Femur (tissue), 1 donor: ENCODE measurements at places on chromosomes 5 and 9.

- no peak for DNase-seq
These were observed 19.3 kb downstream of the GLIS3 start for GRCh38 chr9:4280605-4281004.

DNA sequence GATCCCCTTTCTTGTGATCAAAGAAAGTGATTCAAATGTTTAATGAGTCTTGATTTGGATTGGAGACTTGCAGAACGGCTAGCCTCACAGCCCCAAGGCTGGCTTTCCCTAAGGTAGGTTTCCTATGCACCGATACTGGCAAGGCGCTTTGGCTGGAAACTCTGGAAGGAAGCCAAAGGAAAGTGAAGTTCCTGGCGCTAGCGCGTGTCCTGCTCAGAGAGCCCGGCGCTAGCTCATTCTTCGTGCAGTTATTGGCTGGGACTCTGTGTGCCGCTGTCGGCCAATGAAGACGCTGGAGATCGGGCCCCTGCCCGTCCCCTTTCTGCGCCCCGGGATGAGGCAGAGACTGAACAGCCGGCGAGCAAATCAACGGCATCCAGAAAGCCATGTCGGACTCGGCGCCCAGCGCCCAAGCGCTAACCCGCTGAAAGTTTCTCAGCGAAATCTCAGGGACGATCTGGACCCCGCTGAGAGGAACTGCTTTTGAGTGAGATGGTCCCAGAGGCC, at the start of gene PCDHGC3:
TSS of gene PCDHGC3 (plus strand) at position 342 of the 507 bp plus-strand sequence. CDS start at position 493, 151 bp downstream.
- peak; percentile 97 for DNase-seq

GRCh38 chr5:23208959-23209431, 298.4 kb upstream of the PRDM9 start:
- DNase-seq = no peak

GRCh38 chr9:98798254-98798653, 1.9 kb upstream of the ANKS6 start:
- no peak for DNase-seq

DNA sequence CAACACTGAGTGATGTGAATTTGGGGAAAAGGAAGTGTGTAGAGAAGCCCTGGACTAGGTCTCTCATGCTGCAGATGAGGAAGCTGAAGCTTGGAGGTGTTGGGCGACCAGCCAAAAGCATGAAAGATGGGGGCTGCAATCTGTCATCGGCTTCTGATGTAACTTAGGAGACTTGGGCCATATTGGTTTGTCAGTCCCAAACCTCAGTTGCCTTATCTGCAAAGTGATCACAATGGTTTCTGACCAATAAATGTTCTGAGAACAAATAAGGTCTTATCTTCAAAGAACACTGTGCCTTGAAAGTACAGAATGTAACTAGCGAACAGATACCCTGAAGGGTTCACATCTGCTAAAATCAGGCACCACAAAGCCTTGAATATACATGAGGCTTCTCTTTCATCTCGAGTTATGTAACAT, 198.4 kb upstream of the NR3C1 start:
- no peak for DNase-seq

DNA sequence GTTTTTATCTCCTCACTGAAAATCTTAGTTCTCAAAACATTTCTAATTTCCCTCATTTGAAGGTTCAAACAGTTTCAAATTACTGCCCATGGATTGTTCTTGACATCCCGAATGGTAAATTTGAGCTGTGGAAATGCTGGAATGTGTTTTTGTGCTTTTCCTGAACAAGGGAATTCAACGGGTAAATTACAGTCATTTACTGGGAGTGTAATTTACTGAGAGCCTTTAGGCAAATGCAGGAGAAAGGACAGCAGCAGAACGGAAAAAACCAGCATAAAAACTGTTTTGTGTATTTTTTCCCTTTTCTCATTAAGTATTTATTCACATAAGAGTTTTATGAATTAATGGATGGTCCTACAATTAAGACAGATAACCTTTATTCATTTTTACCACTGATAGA, 139.2 kb downstream of the PBX3 start:
- DNase-seq = no peak

DNA sequence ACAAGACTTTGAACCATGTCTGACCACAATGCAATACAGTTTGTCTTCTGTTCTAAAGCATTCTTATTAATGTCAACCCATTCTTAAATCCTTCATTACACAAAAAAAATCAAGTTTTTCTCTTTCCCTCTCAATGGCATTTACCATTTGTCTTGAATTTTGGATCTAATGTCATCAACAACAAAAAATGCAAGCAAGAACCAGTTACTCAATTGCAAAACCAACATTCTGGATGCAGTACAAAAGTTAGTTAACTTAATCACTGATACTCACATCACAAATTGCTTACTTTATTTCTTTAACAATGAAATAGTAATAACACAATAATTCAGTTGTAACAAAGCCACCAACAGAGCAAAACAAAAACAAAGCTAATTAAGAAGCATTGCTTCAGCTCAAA, 6.0 kb downstream of the C9orf40 start:
- no peak for DNase-seq

GRCh38 chr9:131391020-131391419, 2.9 kb upstream of the PRRC2B start:
- DNase-seq = no peak

DNA sequence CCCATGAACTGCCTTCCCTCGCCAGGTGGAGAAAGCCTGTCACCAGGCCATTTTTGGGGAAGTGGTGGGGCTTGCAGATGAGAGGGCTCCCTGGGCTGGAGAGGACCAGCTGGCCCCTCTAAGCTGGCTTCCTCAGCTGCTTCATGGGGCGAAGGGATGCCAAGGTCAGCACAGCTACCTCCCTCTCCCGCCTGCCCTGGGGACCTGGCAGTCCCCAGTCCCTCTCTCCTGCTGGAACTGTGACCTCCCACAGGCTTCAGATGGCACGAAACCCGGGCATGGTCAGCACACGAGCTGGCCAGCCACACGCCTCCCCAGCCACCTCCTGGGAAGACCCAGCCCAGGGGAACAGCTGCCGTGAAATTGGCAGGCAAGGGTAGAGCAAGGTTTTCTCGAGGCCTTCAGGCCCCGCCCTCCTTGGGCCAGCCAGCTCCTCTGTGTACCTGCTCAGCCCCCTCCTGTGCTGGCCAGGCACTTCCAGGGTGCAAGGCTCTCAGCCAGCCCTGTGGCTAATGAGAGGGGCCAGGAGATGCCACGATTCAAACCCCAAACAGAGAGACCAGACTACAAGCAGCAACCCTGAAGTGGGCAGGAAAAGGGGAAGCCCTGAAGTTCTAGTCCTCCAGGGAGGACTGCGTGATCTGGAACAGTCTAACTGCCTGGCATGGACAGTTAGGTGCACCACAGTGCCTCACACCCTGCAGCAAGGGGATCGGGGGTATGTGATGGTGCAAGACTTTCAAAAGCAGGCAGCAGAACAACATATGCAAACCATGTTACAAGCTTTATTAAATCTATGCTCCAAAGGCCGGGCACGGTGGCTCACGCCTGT, 12.9 kb downstream of the PLPP7 start:
- DNase-seq = peak; percentile 38
